ENCODE measurements at places on chromosomes 5 and 9.

DNA sequence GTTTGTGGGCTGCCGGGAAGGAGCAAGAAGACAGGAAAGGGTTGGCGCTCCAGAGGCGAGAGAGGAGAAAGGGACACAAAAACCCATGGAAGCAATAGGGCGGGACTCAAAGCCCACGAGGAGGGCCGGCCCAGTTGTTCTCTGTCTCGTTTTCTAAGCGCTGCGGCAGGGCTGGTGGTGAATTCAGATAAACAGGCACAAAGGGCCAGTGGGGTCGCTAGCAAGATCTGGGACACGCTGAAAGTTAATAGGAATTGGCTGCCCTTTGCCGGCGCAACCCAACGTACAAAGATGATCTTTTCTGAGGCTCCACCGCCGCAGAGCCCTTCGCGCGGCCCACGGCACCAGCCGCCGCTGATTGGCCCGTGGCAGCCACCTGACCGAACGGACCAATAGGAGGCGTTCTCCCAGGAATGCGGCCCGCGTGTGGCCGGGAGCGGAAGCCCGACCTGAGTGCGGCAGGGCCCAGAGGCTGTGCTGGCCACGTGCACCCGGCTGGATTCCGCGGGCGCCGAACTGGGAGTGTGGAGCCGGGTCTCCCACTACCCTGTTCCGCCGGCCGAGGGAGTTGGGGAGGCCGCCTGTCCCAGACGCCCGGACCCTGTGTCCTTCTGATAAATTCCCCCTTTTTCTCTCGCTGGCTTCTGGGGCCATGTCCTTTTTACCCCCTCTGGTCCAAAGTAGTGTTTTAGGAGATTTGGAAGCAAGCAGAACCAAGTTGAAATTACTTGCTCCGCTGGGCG, 16.8 kb upstream of the NSD1 start:
- peak; percentile 90 for DNase-seq

- no peak for DNase-seq
Measured at GRCh38 chr5:22044229-22044628, 808.9 kb downstream of the CDH12 start.

DNA sequence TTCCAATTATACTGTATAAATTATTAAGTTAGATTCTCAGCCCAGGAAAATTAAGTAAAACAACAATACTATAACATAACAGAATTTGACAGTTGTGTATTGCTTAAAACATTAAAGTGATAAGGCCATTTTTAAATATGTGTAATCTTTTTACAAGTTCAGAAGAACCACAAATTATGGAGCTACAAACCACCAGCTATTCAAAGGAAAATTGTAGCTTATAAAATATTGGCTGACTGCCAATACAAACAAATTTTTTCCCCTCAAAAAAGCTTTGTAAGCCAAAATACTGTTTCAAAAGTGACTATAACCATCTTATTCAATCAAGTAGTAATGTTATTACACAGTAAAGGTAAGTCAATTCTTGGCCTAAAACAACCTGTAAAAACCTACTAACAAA, 21.9 kb downstream of the STRBP start:
- DNase-seq = no peak

DNA sequence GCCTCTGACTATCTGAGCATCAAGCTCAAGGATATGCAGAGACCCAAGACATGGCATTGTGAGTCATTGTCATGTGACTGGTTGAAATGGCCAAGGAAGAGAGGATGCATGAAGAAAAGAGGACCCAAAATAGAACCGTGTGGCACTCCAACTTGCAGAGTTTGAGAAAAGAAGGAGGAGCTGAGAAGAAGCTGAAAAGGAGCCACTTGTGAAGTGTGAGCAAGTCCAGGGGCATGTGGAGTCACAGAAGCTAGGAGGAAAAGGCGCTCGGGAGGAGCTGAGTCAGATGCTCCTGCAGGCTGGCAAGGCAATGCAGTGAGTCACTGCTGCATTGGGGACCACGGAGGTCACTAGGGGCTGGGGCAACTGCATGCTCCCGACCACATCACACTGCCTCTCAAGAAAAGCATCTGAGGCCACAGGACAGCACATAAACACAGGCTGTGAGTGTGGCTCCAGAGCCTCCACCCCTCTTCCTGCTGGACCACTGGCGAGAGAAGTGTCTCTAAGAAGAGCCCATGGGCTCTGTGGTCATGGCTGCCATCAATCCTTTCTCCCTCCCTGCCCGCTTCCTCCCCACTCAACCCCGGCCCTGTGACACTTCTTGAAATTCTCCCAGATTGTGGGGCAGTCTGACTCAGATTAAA, 197.6 kb downstream of the DRD1 start:
- DNase-seq = no peak

- no peak for DNase-seq
Measured at GRCh38 chr9:10007356-10007755, 605.4 kb downstream of the PTPRD start.

DNA sequence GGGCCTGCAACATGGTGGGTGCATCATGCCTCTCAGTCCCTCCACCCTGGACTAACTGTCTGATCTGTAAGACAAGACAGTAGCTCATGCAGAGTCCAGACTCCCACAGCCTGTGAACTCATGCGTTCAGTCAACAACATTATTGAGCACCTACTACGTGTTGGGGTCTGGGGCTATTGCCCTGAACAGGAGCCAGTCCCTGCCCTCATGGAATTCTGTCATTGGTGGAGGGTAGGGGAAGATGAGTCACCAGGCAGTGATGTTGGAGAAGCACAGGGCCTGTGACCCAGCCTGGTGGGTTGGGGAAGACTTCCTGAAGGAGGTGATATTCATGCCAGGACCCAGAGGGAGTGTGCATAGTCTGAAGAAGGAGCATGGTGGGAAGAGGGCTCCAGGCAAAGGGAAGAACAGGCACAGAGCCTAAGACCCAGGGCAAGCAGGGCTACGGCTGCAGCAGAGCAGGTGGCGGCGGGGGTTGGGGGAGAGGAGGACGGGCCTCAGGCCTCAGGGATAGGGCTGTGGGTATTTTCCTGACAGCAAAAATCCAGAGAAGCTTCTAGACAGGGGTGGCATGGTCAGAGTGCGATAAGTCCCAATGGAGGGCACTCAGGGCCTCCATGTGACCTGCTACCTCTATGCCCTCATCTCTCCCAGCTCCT, 26.7 kb upstream of the PSD2 start:
- no peak for DNase-seq

GRCh38 chr5:40332970-40333369, 346.7 kb upstream of the PTGER4 start:
- DNase-seq = no peak

DNA sequence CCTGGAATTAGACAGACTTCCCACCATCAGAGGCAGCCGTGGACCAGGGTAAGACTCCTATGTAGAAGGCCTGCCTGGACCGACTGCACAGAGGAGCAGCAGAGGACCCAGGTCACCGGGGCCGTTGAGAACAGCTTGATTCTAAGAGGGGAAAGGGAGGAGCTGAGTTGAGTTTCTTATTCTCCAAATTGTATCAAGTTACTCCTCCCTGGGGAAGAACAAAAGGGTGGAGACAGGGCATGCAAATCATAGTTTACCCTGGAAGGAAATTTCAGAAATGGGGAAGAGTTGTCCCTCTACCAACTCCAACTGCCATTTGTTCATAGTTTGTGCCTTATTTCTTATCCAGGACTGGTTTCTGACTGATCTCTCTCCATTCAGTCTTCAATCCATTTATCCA, 20.9 kb upstream of the SLC31A2 start:
- DNase-seq = no peak

DNA sequence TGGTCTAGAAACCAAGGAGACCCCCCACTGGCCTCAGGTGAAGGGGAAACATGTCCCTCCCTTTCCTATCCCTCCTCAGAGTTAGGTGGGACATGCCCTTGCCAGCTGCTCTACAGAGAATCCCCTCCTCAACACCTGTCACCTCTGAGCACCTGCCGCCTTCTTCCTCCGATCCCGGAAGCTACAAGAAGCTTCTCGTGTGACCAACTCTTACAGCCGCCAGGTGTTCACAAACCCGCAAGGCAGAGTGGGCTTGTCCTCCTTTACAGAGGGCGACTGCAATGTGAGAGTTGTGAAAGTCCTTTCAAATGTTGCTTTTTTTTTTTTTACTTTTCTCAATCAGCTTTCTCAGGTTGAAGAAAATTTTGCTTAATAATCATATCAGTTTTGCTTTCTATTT, 3.7 kb upstream of the ICE1 start:
- DNase-seq = no peak

DNA sequence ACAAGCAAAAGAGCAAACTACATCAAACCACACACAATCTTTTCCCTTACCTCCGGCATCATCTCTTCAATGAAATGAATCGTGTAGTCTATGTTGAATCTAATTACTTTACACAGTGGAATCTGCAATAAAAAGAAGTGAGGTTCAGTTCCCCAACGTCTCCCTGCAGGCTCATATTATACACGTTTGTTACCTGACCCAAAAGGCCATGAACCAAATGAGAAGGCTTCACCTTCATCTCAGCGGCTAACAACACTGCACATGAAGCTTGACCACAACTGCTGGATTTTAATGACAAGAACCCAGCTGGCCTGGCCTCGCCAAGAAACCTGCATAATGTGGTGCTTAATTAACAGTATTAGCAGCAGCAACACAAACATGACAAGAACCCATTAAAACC, 45.5 kb downstream of the DROSHA start:
- no peak for DNase-seq

DNA sequence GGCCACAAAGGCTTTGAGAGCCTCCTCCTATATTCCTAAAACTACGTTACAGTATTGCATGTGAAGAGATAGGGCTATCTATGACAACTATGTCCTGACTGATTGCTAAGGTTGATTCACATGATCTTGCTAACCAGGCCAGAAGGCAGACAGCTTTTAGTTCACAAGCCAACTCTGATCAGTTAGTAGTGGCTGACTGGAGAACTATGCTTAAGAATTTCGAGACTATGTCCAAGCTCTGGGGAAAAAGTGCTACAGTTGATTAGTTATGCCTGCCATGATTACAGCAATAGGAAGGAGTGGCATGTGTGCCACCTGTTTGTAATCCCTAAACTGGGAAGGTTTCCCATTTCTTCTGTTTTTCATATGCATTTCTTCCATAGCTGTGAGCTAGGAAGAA, 223.4 kb downstream of the DOCK8 start:
- no peak for DNase-seq

DNA sequence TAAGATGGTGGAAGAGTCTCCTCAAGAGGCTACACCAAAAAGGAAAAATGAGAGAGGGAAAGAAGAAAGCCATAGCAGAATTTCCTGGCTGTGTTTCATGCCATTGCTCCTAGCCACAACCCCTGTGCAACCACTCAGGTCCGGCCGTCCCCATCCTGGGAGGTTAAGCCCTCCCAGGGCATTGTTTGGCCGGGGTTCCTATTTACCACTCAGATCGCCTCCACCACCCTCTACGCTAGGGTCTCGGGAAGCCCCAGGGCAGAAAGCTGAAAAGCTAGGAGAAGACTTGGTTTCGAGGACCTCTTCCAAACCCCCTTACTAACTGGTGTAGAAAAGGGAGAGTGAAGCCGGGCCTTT, 715 bp downstream of the RC3H2 start:
- DNase-seq = no peak

- DNase-seq = no peak
Measured at GRCh38 chr5:74067748-74068541, 441.9 kb downstream of the ARHGEF28 start.

- DNase-seq = no peak
Measured at GRCh38 chr9:19155106-19155935, 28.0 kb upstream of the PLIN2 start.

- no peak for DNase-seq
Measured at GRCh38 chr9:125919565-125919964, 172.4 kb downstream of the PBX3 start.

- no peak for DNase-seq
Measured at GRCh38 chr5:18403941-18404438, 769.7 kb downstream of the TAF11L14 start.

DNA sequence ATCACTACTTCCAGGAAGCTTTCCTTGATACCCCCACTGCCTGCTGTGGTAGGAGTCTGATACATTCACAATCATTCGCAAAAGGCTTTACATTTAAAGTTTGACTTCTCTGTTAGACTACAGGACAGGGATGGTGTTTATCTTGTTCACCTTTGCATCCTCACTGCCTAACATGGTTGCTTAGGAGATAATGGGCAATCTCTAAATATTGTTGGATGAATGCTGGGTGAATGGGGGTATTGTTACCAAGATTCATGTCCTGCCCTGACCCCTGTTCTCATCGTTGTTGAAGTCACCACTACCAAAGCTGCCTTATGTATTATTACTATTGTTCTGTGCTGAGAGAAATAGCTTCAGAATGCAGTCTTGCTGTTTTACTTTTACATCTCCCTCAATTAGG, 7.7 kb upstream of the TMEFF1 start:
- no peak for DNase-seq

GRCh38 chr9:135622415-135623020, 16.8 kb downstream of the GLT6D1 start:
- DNase-seq = no peak

- DNase-seq = no peak
Measured at GRCh38 chr9:134950386-134951210, 32.9 kb upstream of the FCN1 start.

DNA sequence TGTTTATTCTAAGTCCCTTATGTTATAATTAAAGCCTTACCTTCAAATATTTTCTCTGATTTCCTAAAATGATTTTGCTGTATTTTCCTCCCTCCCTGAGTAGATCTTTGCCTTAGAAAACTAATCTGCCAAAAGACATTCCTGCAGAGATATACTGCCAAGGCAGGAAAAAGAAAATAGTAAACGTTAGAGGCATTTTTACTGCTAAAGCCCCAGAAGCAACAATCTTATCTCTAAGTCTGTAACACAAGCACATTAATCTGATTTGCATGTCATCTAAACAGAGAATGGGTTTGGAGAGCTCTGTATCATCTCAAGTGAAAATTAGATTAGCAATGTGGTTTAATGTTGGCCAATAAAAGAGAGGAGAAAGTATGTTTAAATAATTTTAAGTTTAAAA, 847.7 kb downstream of the MAT2B start:
- no peak for DNase-seq

- no peak for DNase-seq
Measured at GRCh38 chr5:10401498-10401897, 40.2 kb upstream of the ROPN1L start.

DNA sequence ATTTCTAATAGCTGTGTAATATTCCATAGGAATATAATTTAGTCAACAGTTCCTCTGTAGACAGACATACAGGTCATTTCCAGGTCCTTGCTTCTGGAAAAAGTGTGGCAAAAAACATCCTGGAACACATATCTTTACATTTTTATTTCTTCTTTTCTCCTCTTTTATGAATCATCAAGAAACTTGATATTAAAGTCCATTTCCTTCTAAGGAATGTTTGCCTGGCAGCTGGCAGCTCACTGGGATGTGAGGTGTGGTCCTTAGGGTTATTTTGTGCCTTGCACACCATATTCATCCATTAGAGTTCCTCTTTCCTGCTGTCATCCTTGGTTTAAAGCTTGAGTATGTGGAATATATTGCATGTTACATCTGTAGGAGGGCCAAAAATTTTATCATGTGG, 122.0 kb downstream of the GALNT10 start:
- no peak for DNase-seq

GRCh38 chr5:82111191-82111590, 139.4 kb downstream of the ATG10 start:
- DNase-seq = no peak

Measured in CD8-positive, alpha-beta T cell (primary cell).